ENCODE measurements at places on chromosomes 3 and 15.
A peak's percentile ranks its signal among the peaks of the same experiment; 100 is the strongest.

- no peak for DNase-seq
Measured at GRCh38 chr3:116233711-116234357, 211.5 kb downstream of the LSAMP start.

DNA sequence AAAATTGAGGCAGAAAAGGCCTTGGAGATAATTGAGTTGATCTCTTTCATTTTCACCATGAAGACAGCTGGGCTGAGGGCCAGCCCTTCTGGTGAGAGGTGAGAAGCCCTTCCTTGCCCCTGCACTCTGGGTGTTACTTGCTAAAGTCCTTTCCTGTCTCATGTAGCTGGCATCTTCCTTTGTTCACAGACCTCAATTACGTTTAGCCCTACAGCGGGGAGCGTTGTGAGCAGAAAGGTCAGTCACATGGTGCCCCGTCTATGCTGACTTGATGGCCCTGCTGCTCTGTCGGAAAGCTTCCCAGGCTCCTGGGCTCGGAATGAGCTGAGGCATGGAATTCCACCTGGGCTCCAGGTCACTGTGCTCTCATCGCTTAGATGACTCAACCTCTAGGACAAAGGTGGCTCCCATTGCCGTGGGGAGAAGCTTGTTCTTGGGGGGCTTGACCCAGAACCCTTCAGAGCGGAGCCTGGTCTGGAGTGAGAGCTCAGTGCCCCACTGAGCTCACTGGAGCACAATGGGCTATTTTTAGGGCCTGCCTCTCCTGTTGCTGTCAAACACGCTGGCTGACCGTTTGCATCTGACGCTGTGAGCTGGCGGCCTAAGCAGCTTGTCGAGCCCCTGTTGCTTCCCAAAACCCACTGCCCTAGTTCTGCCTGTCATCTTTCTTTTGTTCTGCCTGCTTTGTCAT is 47.0 kb downstream of the RPLP1 start:
- no peak for DNase-seq

DNA sequence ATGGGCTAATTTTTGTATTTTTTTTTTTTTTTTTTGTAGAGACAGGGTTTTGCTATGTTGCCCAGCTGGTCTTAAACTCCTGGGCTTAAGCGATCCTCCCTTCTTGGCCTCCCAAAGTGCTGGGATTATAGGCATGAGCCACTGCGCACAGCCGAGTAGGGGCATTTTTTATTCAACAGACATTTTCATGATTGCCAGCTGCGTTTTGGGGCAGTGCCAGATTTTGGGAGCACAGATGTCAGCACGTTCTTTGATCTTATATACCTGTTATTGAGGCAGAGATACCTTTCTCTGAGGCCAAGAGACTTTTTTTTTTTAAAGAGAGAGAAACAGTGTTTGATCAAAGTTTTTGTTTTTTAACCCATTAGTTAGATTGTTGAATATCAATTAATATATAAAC is 16.8 kb downstream of the NEO1 start:
- no peak for DNase-seq

GRCh38 chr15:59300618-59301139 is 72.0 kb downstream of the MYO1E start:
- DNase-seq, result no peak

DNA sequence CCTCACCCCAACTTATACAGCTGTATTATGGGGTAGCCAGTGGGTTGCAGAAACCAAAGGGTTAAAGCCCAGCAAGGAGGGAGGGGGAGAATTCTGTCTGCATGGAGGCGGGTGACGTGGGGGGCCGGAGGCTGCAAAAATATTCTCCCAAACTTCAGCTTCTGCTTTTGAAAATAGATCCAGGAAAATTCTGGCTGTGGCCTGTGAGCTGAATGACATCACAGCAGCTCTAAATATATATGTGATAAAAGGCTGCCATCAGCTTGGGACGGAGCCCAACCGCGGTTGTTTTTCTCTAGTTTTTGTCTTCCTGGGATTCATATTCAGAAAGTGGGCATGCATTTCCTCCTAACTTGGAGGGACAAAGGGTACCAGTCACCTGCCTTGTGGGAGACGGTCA is 27.6 kb downstream of the MAPKAPK3 start:
- DNase-seq, result no peak

DNA sequence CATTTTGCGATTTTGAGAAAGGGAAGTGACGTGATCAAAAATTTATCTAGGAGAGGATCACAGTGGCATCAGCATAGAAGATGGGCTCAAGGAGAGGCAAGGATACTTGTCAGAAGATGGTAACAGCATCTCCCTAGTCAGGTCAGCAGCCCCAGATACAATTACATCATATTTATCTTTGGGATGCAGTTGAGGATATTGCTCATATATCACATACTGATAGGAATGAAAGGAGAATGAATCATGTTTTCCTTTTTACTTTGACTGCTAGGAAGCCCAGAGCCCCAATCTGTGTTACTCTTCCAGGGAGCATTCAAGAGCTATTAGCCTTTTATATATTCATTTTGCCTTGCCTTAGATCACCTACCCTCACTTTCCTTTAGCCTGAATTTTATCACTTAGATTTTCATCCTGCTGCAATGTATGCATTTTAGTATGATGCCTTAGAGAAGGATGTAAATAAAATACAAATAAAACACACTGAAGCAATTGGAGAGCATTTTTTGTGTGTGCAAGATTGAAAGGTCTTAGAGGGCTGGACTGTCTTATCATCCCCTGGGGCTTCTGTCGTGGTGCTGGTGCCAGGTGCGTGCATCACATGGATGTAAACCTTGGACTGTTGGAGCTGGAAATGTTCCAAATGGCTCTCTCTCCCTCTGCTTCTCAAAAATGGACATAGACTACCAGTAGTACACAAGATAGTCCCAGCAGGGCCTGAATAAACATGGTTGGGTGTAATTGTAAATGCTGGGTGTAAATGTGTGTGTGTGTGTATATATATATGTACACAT is 40.3 kb downstream of the CORO2B start:
- DNase-seq, result no peak

- peak; percentile 93 for DNase-seq
Measured at GRCh38 chr3:45026957-45027356, 854 bp downstream of the CLEC3B start.

- no peak for DNase-seq
Measured at GRCh38 chr3:186551387-186551786, 7.2 kb upstream of the CRYGS start.

- no peak for DNase-seq
Measured at GRCh38 chr15:25844981-25845680, 18.0 kb downstream of the ATP10A start.

GRCh38 chr3:42289026-42289425 is 23.0 kb upstream of the CCK start:
- no peak for DNase-seq

DNA sequence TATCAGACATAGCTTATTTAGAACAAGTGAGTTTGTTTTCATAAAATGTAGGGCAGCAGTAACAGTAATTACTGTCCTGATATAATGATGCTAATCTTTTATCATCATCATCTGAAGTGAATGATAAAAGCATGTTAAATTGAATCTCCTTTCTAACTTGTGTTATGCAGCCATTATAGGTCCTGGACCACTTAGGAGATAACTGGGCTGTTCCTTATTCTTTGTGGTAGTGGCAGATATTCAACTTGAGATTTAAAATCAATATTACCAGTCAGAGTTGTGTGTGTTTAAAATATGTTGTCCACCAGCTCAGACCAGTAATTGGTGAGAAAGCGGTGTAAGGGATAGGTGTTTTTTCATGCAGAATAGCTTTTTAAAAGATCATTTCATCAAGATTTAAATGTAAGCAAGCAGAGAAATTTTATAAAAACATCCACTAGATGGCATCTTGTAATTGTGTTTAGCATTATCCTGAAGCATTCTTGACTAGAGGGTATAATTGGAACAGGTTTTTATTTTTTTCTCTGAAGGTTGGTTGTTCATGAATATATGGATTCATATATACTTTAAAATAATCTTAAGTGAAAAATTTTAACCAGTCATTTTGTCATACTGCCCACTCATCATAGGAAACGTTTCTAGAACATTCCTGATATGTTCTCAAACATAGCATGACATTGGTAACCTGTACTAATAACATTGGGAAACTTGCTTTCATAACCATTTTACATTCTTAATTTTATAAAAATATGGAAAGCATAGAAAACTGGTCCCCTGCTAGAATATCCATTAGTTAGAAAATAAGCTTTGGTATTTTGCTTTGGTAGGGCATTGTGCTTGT is 153.9 kb downstream of the BBX start:
- DNase-seq, result no peak

GRCh38 chr15:45495588-45495987 is 27.0 kb downstream of the SLC30A4 start:
- no peak for DNase-seq

- no peak for DNase-seq
Measured at GRCh38 chr3:36992806-36993325, at the start of gene EPM2AIP1. Gene EPM2AIP1 (minus strand): TSS chr3:36993131. CDS start chr3:36993077, 54 bp downstream.

- DNase-seq, result peak; percentile 21
Measured at GRCh38 chr3:152307829-152308474, 39.2 kb downstream of the MBNL1 start.

GRCh38 chr3:194871864-194872668 is 186.4 kb downstream of the FAM43A start:
- DNase-seq, result peak; percentile 42

GRCh38 chr3:88005066-88005465 is 53.7 kb downstream of the CGGBP1 start:
- peak; percentile 26 for DNase-seq

DNA sequence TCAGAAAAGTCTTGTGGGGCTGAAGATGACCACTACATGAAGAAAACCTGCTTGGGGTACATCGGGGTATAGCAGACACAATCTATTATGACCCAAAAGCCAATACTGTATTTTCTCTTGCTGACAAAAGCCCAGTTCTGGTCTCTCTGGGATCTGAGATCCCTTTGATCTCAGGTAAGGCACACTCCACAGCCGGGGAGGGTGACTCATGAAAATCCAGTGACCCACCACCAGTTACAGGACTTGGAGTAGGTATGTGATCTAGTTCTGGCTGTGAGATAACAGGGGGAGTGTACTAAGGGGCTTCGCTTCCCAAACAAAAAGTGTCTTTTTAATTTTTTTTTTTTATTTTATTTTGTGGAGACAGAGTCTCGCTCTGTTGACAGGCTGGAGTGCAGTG is 193.3 kb downstream of the STT3B start:
- DNase-seq, result peak; percentile 23

- no peak for DNase-seq
Measured at GRCh38 chr3:175948041-175948440, 1088.9 kb downstream of the NAALADL2 start.

DNA sequence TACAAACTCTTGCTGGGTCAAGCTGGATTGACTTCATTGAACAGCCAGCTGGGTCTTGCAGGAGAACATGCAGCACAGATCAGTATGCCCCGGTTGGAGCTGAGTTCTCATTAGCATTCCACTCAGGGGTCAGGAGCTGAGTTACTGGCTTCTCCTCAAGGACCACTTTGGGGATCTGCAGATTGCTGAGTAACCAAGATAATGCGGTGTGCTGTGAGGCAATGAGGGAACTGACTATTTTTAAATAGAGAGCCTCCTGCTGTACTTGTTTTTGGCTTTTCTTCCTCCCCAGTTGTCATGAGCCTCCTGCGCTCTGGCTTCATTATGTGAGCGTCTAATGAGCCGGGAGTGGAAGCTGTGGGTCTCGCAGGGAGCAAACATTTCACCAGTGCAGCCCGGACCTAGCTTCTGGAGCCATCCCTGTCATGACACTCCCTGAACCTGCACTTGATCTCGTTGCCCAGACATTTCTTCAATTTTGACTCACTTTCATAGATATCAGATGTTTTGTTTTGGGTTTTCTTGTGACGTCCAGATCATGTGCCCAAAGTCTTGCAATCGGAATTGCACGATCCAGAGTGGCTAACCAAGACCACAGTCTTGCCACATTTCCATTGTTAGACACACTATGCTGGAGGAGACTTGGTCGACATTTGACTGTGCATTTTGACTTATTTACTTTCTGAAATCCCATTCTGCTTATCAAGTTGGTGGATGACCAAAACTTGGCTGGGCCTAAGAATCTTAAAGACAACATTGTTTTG is 327.2 kb downstream of the LRTM1 start:
- DNase-seq, result peak; percentile 21

DNA sequence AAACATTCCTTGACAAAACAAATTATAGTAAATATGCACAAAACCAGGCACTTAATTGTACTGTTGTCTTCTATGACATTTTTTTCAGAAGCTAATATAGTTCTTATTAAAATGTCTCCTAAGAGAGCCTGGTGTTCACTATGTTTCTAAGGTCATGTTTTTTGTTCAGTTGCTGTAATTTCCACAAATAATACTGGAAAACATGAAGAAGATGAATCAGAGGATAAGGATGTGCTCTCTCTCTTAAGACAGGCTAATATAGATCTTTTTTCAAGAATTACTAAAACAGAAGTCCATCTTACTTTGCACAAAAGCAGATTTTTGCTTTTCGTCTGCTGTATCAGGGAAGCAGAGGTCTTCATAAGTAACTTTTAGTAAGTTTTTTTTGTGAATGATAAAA is 823.0 kb upstream of the NECTIN3 start:
- no peak for DNase-seq

- DNase-seq, result no peak
Measured at GRCh38 chr3:172869368-172869771, 118.8 kb downstream of the ECT2 start.

DNA sequence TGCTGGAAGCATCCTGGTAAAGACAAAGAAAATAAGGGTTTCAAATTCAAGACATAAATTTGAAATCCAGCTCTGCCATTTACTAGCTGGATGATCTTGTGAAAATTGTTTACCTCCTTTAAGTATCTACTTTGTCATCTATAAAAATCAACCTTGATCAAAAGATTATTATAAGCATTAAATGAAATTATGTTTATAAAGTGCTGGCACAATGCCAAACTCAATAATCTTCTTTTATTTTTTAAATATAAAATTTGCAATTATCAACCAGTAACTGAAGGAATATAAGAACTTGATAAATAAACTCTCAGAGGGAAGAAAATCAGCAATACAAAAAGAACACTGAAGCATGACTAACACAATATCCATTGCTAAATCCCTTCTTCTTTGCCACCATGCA is 25.8 kb downstream of the C3orf33 start:
- DNase-seq, result no peak

DNA sequence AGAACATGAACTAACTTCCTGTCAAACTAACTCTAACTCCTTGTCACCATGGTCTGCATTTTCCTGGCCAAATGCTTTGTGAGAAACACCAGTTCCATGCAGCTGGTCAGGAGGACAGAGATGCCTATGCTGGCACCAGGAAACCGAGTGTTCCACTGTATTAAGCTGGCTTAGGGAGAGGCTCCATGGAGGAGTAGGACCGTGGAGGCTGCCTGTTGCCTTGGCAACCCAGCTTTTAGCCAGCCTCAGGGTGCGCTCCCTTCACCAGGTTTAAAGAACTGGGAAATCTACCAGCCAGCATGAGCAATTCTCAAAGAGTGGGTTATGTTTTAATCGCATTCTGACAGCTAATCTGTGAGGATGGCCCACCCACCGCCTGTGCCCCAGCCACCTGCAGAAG is 394.1 kb downstream of the OCA2 start:
- no peak for DNase-seq

DNA sequence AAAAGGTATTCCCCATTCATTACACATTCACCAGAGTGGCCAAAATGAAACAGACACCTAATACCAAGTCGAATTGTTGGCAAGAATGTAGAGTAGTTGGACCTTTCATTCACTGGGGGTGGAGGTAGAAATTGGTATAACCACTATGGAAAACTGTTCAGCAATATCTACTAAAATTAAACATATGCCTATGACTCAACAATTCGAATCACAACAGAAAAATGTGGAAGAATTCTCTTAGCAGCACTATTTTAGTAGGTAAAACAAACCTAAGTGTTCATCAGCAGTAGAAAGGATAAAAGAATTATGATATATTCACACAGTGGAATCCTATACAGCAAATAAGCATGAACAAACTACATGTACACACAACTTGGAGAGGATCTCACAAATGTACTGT is 30.6 kb downstream of the POLG start:
- no peak for DNase-seq

Measured in mesendoderm (in vitro differentiated cells).